Progenitor cell of endocrine pancreas (in vitro differentiated cells): ENCODE measurements at places on chromosomes 5 and 9. TPM values are rescaled to one million over a fixed set of nuclear protein-coding genes. Genes with fewer than 3 reads are reported as not detected.

FOXD4L6 gene
- total RNA-seq: not detected in 2 replicates

SUSD1 gene
- total RNA-seq: 40.2 and 41.1 TPM in 2 replicates

PAPPA gene
- total RNA-seq: 0.33 and 0.36 TPM in 2 replicates

PHPT1 gene
- total RNA-seq: 168 and 169 TPM in 2 replicates

DNA sequence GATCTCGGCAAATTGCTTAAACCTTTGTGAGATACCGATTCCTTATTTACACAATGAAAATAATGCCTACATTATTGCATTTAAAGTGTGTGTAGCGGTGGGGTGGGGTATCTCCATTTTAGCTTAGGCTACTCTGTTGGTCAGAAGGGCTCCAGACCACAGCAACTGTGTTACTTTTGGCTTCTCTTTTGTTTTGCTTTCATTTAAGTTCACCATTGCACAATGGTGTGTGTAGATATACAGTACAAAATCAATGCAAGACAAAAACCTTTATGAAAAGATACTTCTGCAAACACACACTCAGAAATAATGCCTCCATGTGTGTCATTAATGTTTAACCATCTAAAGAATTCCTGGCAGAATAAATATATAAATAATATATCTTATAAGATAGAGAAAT, 279.4 kb downstream of the FBXL17 start:
- no peak overlapping the region for H3K4me3 ChIP-seq
- H3K27me3 ChIP-seq: no peaks in the 10 kb centered on the region
- H3K27ac ChIP-seq: no peak overlapping the region
- DNase-seq: no peak
- peaks cover 3% of the 10 kb centered on the region for H3K36me3 ChIP-seq
- peaks cover 6% of the 10 kb centered on the region for H3K4me1 ChIP-seq

DNA sequence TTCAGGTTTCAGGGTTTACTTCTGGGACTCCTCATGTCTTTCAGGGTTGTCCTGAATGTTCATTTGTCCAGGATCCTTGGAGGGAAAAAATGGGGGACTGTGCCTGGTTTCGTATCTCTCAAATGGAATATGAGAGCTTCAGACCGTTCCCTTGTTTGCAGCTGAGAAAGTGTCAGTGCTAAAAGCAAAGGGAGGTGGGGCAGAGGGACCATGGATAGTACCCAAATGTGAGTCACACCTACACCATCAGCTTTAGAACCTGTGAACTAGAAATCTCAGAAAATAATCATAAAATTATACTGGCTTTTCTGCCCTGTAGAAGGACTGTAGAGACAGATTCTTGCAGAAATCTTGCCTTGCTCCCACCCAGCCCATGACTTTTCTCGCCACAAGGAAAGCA, 84.3 kb upstream of the TAF11L2 start:
- no peak overlapping the region for H3K27ac ChIP-seq
- no peaks in the 10 kb centered on the region for H3K36me3 ChIP-seq
- peaks cover 14% of the 10 kb centered on the region for H3K4me1 ChIP-seq
- no peak overlapping the region for H3K4me3 ChIP-seq

DNA sequence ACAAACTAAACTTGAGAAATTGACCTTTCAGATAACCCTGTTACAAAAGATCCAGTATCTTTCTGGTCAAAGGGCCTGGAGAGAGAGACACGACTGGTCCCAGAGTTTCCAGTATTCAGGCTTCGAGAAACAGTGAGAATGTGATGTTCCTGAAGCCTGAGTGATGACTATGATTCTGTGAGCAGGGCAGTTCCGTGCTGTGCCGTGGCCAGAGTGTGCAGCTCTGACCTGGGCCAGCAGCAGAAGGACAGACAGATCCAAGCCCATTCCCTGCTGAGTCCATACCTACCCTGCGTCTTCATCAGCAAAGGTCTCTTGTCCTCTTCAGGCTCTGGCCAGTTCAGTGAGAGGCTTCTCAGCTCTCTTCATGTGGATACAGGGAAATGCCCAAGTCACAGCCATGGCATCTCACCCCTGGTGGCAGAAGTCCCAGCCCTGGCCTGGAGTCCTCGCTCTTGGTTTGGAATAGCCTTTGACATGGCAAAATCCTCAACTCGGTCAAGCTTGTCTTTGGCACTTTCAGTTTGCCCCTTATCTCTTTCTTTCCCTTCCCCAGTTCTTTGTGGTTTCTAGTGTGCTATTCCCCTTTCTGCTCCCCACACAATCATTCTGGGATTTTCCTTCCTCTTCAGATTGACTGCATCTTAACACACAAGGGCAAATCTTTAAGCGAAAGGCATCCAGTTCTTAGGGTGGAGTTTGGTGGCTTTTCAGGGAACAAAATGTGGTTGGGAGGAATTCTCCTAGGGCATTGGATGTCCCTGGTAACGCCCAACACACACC, 107.7 kb downstream of the LIFR start:
- no peaks in the 10 kb centered on the region for H3K36me3 ChIP-seq
- H3K4me3 ChIP-seq: no peak overlapping the region
- no peak overlapping the region for H3K27ac ChIP-seq

GRCh38 chr5:170280011-170280493, 17.5 kb downstream of the LCP2 start:
- H3K4me3 ChIP-seq: no peak overlapping the region
- H3K4me1 ChIP-seq: no peaks in the 10 kb centered on the region
- H3K27me3 ChIP-seq: peaks cover 51% of the 10 kb centered on the region
- H3K27ac ChIP-seq: no peak overlapping the region
- no peaks in the 10 kb centered on the region for H3K36me3 ChIP-seq
- DNase-seq: no peak

- H3K4me3 ChIP-seq: no peak overlapping the region
- DNase-seq: no peak
- no peaks in the 10 kb centered on the region for H3K4me1 ChIP-seq
- no peaks in the 10 kb centered on the region for H3K36me3 ChIP-seq
- H3K27me3 ChIP-seq: no peaks in the 10 kb centered on the region
Measured at GRCh38 chr5:16160706-16161105, 18.9 kb downstream of the MARCHF11 start.

GRCh38 chr5:18968966-18969365, 1019.0 kb downstream of the CDH18 start:
- H3K27ac ChIP-seq: no peak overlapping the region
- DNase-seq: no peak
- H3K36me3 ChIP-seq: no peaks in the 10 kb centered on the region
- H3K27me3 ChIP-seq: no peaks in the 10 kb centered on the region
- H3K4me3 ChIP-seq: no peak overlapping the region
- peaks cover 5% of the 10 kb centered on the region for H3K4me1 ChIP-seq

- no peak for DNase-seq
- no peak overlapping the region for H3K27ac ChIP-seq
- H3K4me3 ChIP-seq: no peak overlapping the region
- H3K27me3 ChIP-seq: peaks cover 11% of the 10 kb centered on the region
- H3K36me3 ChIP-seq: no peaks in the 10 kb centered on the region
Measured at GRCh38 chr5:150313501-150313900, 10.8 kb upstream of the ARSI start.
